ENCODE measurements at places on chromosomes 3 and 15.

DNA sequence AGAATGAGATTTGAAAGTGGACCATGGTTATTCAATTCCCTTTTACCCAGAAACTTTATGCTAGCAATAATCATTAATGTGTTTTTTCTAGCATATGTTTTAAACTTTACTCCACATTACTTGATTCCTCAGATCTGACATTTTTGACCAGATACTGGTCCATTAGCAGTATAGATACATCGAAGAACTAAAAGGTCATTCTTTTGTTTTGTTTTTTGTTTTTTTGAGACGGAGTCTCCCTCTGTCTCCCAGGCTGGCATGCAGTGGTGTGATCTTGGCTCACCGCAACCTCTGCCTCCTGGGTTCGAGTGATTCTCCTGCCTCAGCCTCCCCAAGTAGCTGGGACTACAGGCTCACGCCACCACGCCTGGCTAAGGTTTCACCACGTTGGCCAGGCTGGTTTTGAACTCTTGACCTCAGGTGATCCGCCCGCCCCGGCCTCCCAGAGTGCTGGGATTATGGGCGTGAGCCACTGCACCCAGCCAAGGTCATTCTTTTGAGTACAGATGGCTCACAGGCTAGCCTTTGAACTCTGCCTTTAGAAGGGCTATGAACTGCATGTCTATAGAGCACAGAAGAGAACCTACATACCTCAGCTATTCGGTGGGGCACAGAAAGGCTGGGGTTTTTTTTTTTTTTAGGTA, 28.6 kb downstream of the CHP1 start:
- no peak for DNase-seq

GRCh38 chr3:179189759-179190158, 41.6 kb downstream of the PIK3CA start:
- no peak for DNase-seq

- no peak for DNase-seq
These were observed 43.0 kb upstream of the SLC41A3 start for GRCh38 chr3:126126811-126127431.

DNA sequence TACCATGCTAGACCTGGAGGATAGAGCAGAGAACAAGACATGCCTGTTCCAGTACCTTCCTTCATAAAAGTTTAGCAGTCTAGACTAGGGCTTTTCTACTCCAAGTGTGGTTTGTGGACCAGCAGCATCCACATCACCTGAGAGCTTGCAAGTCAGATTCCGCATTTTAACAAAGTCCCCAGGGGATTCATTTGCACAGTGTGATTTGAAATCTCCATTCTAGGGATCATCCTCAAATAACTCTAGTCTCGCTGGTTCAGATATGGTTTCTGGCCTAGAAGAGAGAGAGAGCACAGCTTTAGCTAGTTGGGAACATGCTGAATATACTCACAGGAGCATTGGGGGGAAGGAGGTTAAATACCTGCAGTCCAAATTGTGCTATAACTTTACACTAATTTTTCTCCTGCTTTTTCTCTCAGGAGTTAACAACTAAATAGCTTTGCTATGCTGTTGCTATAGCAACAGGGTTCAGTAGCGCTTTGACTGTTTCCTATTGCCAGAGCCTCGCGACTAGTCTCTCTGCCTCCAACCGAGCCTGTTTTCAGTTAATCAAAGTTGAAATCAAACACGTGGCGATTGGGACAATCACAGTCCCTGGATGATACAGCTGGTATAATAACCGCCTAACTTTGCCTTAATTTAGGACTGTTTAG, 64.0 kb upstream of the RASGRF1 start:
- peak; percentile 32 for DNase-seq

GRCh38 chr3:96779810-96780209, 34.6 kb upstream of the EPHA6 start:
- DNase-seq: no peak

- no peak for DNase-seq
These were observed 2.9 kb downstream of the RAB43 start for GRCh38 chr3:129118745-129119144.
